Daoy (cell line): ENCODE measurements at places on chromosomes 12 and 14. TPM values are rescaled to one million over a fixed set of nuclear protein-coding genes. Genes with fewer than 3 reads are reported as not detected.

APOF gene
- total RNA-seq, result 0.40 TPM in 1 of 2 replicates, not detected in the other

GNB3 gene
- 0.71 and 1.4 TPM in 2 replicates for total RNA-seq

GPX2 gene
- total RNA-seq, result not detected in 2 replicates

MAP4K5 gene
- total RNA-seq, result 94.4 and 175 TPM in 2 replicates

SPSB2 gene
- 2.9 and 8.3 TPM in 2 replicates for total RNA-seq

TRMT61A gene
- total RNA-seq, result 29.5 and 36.8 TPM in 2 replicates

HOXC12 gene
- total RNA-seq, result 4.3 and 6.0 TPM in 2 replicates

PLEKHH1 gene
- total RNA-seq, result 2.1 and 3.3 TPM in 2 replicates

CFAP251 gene
- 3.0 and 4.2 TPM in 2 replicates for total RNA-seq

ESR2 gene
- total RNA-seq, result 0.74 TPM in 1 of 2 replicates, not detected in the other

ZBTB1 gene
- 31.3 and 47.0 TPM in 2 replicates for total RNA-seq

TTC9 gene
- total RNA-seq, result 2.6 and 3.1 TPM in 2 replicates

PLCZ1 gene
- total RNA-seq, result not detected in 2 replicates

KRT4 gene
- total RNA-seq, result not detected in 2 replicates

RFLNA gene
- total RNA-seq, result 63.9 and 65.9 TPM in 2 replicates

DTX1 gene
- 0.24 and 2.3 TPM in 2 replicates for total RNA-seq

GLT8D2 gene
- 4.0 and 6.6 TPM in 2 replicates for total RNA-seq

LALBA gene
- total RNA-seq, result not detected in 2 replicates

SLC25A47 gene
- not detected in 2 replicates for total RNA-seq

SIX1 gene
- total RNA-seq, result 14.9 and 15.1 TPM in 2 replicates

HOXC10 gene
- total RNA-seq, result 5.3 and 18.7 TPM in 2 replicates

NRXN3 gene
- total RNA-seq, result 0.11 and 0.68 TPM in 2 replicates

LRCOL1 gene
- not detected in 2 replicates for total RNA-seq

KRT6C gene
- not detected in 2 replicates for total RNA-seq

STAC3 gene
- 0.69 TPM in 1 of 2 replicates, not detected in the other for total RNA-seq

SIX4 gene
- 13.9 and 20.6 TPM in 2 replicates for total RNA-seq

AQP2 gene
- total RNA-seq, result not detected in 2 replicates

RERG gene
- 0.40 TPM in 1 of 2 replicates, not detected in the other for total RNA-seq

MMP19 gene
- 6.9 and 8.4 TPM in 2 replicates for total RNA-seq

GDF3 gene
- not detected in 2 replicates for total RNA-seq

ANKS1B gene
- 26.4 and 36.8 TPM in 2 replicates for total RNA-seq

NELL2 gene
- total RNA-seq, result 19.9 and 28.0 TPM in 2 replicates

MSI1 gene
- 0.33 and 3.1 TPM in 2 replicates for total RNA-seq

TUNAR gene
- total RNA-seq, result 0.34 and 1.3 TPM in 2 replicates

ZNF10 gene
- 3.0 and 5.8 TPM in 2 replicates for total RNA-seq

OTOGL gene
- total RNA-seq, result 1.0 and 1.4 TPM in 2 replicates

OTX2 gene
- total RNA-seq, result 2.5 and 4.5 TPM in 2 replicates

SERPINA9 gene
- total RNA-seq, result 0.11 TPM in 1 of 2 replicates, not detected in the other

TOGARAM1 gene
- total RNA-seq, result 9.4 and 13.6 TPM in 2 replicates

REP15 gene
- total RNA-seq, result 1.8 TPM in 1 of 2 replicates, not detected in the other

GPR132 gene
- total RNA-seq, result 3.3 and 5.1 TPM in 2 replicates

OAS1 gene
- total RNA-seq, result 5.1 and 6.1 TPM in 2 replicates

FCF1 gene
- total RNA-seq, result 34.8 and 49.4 TPM in 2 replicates

NT5DC3 gene
- total RNA-seq, result 5.7 and 14.5 TPM in 2 replicates

SCNN1A gene
- total RNA-seq, result 0.23 TPM in 1 of 2 replicates, not detected in the other

MMP14 gene
- total RNA-seq, result 158 and 176 TPM in 2 replicates

SLC5A8 gene
- total RNA-seq, result not detected in 2 replicates

PFDN5 gene
- 480 and 590 TPM in 2 replicates for total RNA-seq

STON2 gene
- total RNA-seq, result 7.8 and 10.5 TPM in 2 replicates

CPM gene
- total RNA-seq, result 4.2 and 27.0 TPM in 2 replicates

DDX54 gene
- total RNA-seq, result 60.1 and 78.5 TPM in 2 replicates

NFE2 gene
- not detected in 2 replicates for total RNA-seq

CIROP gene
- not detected in 2 replicates for total RNA-seq
